ENCODE measurements at places on chromosomes 11 and 22. TPM values are rescaled to one million over a fixed set of nuclear protein-coding genes. Genes with fewer than 3 reads are reported as not detected.

Gene POTEH
- not detected for total RNA-seq

Gene SELENOH
- total RNA-seq: 110 TPM

Gene KCNJ4
- not detected for total RNA-seq

Gene DEFB131B
- not detected for total RNA-seq

Gene APOA5
- total RNA-seq: not detected

Gene RIMBP3B
- not detected for total RNA-seq

Gene FGF3
- total RNA-seq: not detected

Gene OR52N4
- total RNA-seq: not detected

Gene CHEK1
- 22.0 TPM for total RNA-seq

Gene RFPL1
- not detected for total RNA-seq

Gene LARGE2
- under 0.01 TPM for total RNA-seq

Gene CSRP3
- total RNA-seq: not detected

Gene CELSR1
- total RNA-seq: 0.73 TPM

Gene PPFIA1
- total RNA-seq: 39.2 TPM

Gene SYT12
- not detected for total RNA-seq

Gene SAA2
- total RNA-seq: not detected

Gene SPTBN2
- 1.2 TPM for total RNA-seq

Gene ZBTB16
- under 0.01 TPM for total RNA-seq

Gene SCO2
- 4.1 TPM for total RNA-seq

Gene DUSP8
- total RNA-seq: 0.87 TPM

Gene C11orf42
- not detected for total RNA-seq

Gene APOA4
- total RNA-seq: not detected

Gene KRTAP5-1
- not detected for total RNA-seq

Gene DERL3
- 0.17 TPM for total RNA-seq

Gene SNX15
- total RNA-seq: 23.5 TPM

Gene GCAT
- total RNA-seq: 27.6 TPM

Gene OR8D4
- not detected for total RNA-seq

Gene FAM181B
- not detected for total RNA-seq

Gene NCF4
- total RNA-seq: not detected

Gene ACRV1
- total RNA-seq: under 0.01 TPM

Gene PANX3
- not detected for total RNA-seq

Gene P2RY2
- total RNA-seq: not detected

Gene DGCR6
- 0.15 TPM for total RNA-seq

Gene CD3G
- not detected for total RNA-seq

Gene CCDC87
- 0.29 TPM for total RNA-seq

Gene GLYATL2
- 5.5 TPM for total RNA-seq

Gene KCNC1
- 0.17 TPM for total RNA-seq

Gene BIRC3
- total RNA-seq: 0.44 TPM

Gene SCGB1D2
- not detected for total RNA-seq

Gene SAC3D1
- total RNA-seq: 9.2 TPM

Gene GAB4
- not detected for total RNA-seq

Gene POU2AF3
- total RNA-seq: not detected

Gene TBX10
- not detected for total RNA-seq

Gene AKIP1
- 39.0 TPM for total RNA-seq

Gene TBX1
- total RNA-seq: 0.17 TPM

Gene OR8K3
- not detected for total RNA-seq

Gene CAVIN3
- total RNA-seq: 301 TPM

Gene GAL
- 4.8 TPM for total RNA-seq

Gene DMC1
- 15.3 TPM for total RNA-seq

Gene SCN4B
- 0.44 TPM for total RNA-seq

Gene SCGB1A1
- total RNA-seq: not detected

Gene FGF4
- total RNA-seq: not detected

All from smooth muscle cell of trachea (primary cell).